SHP77 (cell line): ENCODE measurements at places on chromosomes 12 and 14.

DNA sequence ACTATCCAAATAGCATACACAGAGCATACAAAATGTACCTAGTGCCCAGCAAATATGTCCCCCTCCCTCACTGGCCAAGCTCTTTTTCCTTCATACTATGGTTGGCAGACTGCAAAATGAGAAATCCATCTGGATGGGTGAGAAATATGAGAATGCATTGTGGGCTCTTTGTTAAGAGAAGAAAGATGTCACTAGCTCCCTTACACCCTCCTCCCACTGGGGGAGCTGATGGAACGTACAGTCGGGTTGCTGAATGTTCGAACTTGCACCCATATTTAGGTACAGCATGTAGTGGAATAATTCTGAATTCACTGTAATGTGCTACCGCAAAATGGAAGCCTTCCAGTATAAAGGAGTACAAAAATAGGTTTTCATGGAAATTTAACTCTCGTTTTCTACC is 377.4 kb downstream of the GRIN2B start:
- no peak for DNase-seq

GRCh38 chr12:122031342-122032216 is 9.9 kb downstream of the BCL7A start:
- no peak for DNase-seq

GRCh38 chr12:104748790-104749189 is 209.3 kb downstream of the SLC41A2 start:
- no peak for DNase-seq

DNA sequence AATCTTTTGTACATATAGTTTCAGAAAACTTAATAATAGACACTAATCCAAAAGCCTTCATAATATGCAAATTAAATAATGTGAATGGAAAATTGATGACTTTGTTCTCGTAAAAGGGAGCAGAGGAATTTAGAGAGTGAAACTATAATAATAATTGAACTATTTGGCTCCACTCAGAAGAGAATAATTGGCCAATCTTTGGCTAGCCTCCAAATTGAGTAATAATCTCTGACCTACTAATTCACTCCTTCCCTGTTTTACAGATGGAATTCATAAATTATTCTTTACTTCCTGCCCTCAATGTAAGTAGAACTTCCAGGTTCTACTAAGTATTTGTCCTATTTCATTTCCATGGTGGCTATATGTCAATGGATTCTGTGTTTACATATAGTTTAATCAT is 15.8 kb downstream of the TRIM9 start:
- no peak for DNase-seq

GRCh38 chr14:53814392-53814791 is 142.2 kb downstream of the BMP4 start:
- DNase-seq, result no peak

DNA sequence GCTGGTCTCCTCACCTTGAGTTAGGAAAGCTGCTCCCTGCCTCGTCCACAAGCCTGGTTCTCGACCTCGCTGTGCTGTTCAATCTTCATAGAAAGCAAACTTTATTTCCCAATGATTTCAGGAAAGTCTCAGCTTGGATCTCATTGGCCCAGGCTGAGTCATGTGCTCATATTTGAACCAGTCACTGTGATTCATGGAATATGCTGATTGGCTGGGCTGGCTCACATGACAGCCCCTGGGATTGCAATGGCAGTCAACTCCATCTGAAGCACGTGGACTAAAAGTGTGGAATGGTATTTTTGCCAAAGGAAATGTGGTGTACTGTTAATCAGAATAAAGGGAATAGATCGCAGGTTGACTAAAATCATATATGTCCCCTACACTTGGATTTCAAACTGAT is 396.6 kb downstream of the AACS start:
- no peak for DNase-seq

DNA sequence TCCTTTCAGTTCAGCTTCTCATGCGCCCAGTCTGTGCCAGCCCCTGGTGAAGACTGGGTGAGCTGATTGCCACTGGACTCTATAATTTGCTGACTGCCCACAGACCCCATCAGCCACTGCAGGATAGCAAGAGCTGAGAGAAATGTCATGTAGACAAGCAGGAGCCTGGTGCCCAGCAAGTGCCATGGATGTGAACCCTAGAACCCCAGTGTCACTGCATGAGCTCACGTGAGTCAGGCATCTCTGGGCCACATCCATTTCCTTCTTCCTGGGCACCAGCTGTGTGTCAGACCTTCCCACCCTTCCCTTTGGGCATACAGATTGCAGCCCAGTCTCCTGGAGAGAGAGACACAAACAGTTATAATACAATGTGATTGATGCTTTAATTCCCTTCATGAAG is 73.8 kb downstream of the NTF3 start:
- no peak for DNase-seq

DNA sequence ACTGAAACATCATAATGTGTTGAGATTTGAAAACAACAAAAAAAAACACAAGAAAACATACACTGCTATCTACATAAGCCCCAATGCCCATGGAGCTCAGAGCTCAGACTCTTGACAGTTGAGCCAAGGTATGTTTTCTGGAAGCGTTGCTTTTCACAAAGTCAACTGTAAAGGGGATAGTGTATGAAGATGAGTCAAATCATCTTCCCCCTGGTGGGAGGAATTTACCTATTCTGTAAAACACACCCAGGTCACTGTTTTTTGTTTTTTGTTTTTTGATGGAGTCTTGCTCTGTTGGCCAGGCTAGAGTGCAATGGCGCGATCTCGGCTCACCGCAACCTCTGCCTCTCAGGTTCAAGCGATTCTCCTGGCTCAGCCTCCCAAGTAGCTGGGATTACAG is 361.4 kb upstream of the DIO2 start:
- no peak for DNase-seq

GRCh38 chr14:103125098-103126070 is 2.1 kb downstream of the TNFAIP2 start:
- no peak for DNase-seq

- DNase-seq, result no peak
These were observed 15.3 kb upstream of the BCL7A start for GRCh38 chr12:122006186-122006926.

DNA sequence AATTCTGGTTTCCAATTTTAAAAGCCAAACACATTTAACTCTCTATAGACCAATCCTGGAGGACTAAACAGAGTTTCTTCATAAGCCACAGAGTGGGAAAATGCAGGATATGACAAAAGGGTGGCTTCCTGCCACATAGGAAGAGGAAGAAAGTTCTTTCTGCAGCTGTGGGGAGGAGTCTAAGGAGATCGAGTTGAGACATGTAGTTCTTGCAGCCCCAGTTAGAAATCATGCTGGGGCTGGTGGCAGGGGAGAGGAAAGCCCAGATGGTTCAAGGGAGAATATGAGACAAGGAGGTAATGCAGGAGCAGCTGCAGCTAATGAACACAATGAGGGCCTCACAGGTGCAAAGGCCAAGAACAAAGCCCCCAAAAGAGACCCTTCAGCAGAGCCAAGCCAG is 85.0 kb upstream of the ARID2 start:
- DNase-seq, result no peak

GRCh38 chr12:47396902-47397663 is 308.7 kb downstream of the RPAP3 start:
- no peak for DNase-seq

GRCh38 chr12:25771041-25771440 is 187.4 kb upstream of the RASSF8 start:
- DNase-seq, result no peak

GRCh38 chr12:115794659-115795081 is 482.8 kb downstream of the MED13L start:
- no peak for DNase-seq

- no peak for DNase-seq
These were observed 115.5 kb downstream of the CCDC59 start for GRCh38 chr12:82242729-82243128.

DNA sequence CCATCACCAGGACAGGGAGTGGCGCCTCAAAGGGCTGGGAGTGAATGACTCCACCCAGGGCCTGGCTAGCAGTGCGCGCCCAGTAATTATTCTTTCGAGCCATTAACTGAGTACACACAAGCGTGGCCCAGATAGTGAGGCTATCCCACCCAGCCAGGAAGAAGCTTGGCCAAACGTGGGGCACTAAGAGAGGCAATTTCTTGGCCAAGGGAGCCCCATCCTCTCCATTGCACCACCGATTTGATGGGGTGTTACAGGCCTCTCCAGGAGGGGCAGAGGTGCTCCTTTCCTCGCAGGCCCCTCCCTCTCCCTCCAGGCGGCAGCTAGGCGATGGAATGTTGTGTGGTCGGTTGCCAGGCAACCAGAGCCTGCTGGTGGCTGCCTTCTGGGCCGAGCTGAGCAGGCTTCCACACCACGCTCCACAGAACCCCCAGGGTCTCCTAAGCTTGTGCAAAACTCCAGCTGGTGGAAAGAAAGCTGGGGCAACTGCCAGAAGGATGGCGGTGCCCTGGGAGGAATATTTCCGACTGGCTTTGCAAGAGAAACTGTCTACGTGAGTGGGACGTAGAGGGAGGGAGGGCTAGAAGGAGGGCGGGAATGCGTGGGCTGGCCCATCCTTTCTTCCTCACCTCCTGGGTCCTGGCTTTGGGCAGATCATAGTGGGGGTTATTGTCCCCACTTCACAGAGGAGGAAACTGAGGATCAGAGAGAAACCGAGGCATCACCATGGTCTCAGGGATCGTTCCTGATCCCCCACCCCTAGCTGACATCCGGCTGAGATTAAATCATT is at the start of gene CFAP73:
CFAP73 (plus strand) TSS at position 364 of the 790 bp plus-strand sequence; CDS start at position 498, 134 bp downstream.
- peak; percentile 71 for DNase-seq

GRCh38 chr12:52148464-52149181 is 43.2 kb downstream of the KRT80 start:
- no peak for DNase-seq

- peak; percentile 67 for DNase-seq
These were observed 4.0 kb upstream of the TESPA1 start for GRCh38 chr12:54988402-54989054.

DNA sequence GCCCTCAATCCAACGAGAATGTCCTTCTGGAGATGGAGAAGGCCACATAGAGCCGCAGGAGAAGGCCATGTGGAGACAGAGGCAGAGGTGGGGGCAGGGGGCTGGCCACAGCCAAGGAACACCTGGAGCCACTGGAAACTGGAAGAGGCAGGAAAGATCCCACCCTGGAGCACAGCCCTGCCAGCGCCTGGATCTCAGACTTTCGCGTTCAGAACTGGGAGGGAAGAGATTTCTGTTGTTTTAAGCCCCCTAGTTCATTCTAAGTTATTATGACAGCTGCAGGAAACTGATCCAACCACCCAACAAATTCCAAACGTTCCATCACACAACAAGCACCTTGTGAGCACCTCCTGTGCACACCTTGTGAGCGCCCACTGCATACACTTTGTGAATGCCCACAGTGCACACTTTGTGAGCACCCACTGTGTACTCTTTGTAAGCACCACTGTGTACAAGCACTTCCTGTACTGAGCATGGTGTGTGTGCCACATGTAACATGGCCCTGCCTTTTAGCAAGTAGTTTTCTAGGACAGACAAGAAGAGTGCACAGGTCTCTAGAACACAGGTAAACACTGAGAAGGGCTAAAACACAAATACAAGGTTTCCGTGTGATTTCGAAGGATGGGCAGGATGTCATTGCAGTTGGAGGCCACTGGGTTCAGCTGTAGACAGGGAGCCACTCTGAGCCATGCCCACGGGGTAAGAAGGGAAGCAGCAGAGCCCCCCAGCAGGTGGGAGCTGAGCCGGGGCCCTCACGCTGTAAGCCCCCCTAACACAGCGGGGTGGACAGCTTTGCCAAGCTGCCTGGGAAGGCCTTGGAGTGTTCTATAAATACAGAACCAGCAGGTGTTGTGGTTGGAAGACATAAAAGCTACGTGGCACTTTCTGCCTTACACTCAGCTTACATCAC is 15.4 kb downstream of the RIMBP2 start:
- no peak for DNase-seq

- no peak for DNase-seq
These were observed 52.3 kb upstream of the RD3L start for GRCh38 chr14:103994535-103995184.

DNA sequence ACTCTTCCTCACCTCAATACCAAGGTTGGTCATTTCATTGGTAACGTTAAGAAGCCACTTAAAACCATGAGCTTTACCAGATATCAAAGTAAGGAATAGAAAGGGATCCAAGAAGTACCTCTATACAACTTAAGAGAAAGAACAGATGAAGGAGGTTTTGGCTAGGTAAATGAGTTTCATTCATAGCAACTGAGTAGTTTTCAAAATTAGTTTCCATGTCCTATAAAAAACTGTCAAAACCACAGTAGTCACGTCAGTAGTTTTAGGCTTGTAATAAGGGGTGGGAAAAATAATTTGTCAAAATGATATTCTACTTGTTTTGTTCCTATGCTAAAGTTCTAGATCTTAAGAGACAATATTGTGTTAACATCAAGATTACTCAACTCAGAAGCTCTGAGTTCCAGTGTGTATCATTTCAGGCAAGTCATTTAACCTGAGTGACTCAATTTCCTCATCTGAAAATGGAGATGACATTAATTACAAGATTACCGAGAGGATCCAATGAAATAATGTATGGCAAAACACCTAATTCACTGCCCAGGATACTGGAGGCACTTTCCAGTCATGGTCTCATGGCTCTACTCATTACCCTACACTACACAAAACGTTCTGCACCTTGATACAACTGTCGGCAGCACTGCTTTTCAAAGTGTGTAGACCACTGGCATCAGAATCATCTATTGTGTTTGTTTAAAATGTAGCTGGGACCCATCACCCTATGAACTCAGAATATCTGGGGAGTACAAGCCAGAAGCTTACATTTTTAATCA is 24.1 kb upstream of the SLC6A13 start:
- no peak for DNase-seq

DNA sequence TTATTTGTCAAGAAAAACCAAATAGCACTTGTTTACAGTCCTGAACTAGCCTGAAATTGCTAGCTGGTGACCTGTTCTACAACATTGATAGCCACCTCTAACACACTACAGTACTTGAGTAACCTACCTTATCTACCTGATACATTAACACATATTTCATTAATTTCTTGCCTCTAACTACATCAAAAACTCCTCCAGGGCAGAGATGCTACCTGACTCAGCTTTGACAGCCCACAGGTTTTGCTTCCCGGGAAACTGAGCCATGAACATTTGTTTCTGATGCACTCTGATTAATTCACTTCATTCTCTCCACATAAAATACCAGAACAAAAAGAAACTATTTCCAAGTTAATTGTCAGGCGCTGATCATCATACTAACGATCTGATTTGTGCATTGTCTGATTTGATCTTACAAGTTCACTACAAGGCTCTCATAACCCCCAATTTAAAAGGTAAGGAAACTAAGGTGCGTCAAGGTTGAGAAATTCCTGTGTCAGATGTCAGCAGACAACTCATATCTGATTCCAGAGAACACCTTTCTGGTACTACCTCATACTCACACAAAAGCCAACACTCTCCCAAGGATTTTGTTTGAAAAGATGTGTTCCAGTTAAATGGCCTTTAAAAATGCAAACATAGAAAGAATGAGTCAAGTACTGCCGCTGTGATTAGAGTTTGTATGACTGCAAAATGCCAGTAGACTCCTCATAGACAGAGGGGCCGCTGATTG is 768.7 kb downstream of the BCL11B start:
- DNase-seq, result no peak

GRCh38 chr12:64900540-64900939 is 76.1 kb downstream of the TBC1D30 start:
- DNase-seq, result no peak

GRCh38 chr12:58487255-58487654 is 433.0 kb downstream of the LRIG3 start:
- DNase-seq, result no peak
